ENCODE measurements at places on chromosomes 12 and 14.

- no peak for DNase-seq
These were observed 39.6 kb downstream of the CCDC85C start for GRCh38 chr14:99564256-99564925.

- no peak for DNase-seq
These were observed 6.2 kb downstream of the TNFAIP2 start for GRCh38 chr14:103129301-103130016.

- no peak for DNase-seq
These were observed 4.6 kb downstream of the MARCHF9 start for GRCh38 chr12:57759360-57759980.

DNA sequence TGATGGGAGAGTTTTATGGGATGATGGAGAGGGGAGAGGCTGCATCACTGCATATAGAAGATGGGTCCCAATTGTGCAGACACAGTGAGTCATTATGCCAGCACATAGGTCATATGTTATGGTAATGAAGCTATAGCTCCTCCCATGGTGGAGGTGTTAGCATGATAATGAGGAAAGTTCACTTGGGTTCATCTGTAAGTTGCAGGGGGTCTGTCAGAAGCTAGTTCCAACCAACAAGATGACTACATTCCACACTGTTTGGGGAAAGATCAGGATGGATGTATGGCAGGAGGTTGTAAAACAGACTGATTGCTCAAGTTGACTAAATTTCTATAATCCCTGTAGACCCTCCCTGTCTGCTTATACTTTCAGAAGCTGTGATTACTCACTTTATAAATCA, 561.3 kb downstream of the C12orf50 start:
- DNase-seq: no peak

DNA sequence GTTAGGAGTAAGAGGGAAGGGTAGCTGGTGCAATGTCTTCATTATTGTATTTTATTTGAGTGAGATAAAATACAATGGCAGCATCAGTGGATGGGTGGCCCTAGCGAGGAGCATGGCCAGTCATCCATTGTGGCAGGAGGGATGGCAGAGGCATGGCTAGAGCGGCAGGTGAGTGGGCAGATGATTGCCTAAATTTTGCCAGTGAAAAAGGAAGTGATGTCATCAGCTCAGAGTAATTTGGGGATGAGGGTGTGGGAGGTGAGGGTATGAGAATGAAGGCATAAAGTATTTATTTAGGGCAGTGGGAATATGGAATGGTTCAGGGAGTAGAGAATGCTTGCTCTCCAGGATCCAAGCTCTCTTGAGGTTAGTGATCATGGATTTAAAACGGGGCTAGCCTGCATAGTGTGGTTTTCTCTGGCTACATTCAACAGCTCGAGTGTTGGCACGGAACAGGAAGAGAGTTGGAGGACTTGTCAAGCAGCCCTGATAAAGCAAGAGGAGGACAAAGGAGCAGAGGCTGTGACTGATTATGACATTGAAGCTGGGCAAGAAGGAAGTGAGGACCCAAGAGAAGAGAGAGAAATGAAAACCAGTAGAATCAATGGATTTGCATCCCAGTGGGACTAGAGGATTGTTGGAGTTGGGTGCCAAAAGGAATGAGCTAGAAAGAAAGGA, 18.7 kb upstream of the SERPINA6 start:
- no peak for DNase-seq

DNA sequence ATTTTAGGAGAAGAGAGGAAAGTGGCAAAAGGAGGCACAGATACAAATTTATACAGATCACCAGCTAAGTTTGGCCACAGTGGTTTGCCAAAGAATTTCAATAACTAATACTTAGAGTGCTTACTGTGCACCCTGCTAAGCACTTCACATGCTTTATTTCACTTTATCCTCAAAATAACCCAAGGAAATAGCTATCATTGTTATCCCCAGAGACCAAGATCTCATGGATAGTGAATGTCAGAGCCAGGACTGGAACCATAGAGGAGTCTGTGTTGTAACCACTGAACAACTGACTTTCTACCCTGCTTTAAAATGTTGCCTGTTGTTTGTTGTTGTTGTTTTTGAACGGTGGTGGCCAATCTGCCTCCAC, 1.3 kb upstream of the TCP11L2 start:
- no peak for DNase-seq

- DNase-seq: no peak
These were observed 4.3 kb upstream of the PPP2R5C start for GRCh38 chr14:101757064-101757838.

DNA sequence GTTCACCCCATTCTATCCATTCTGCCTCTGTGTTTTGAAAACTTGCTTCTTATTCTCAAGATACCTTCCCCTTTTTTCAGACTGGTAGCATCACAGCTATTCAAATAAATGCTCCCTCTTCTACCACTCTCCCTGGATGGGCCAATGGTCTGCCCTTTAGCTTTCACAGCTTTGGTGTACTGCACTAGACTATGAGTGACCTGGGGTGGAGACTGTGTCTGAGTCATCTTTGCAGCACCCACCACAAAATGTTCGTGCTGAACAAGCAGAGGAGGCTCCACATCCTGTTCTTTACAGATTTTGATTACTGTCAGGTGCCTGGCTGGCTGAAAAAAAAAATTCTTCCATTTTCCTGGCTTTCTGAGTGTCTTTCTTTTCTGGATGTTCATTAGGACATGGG, 1104.1 kb upstream of the TMEM132C start:
- peak; percentile 18 for DNase-seq

GRCh38 chr12:131456301-131457027, 254.4 kb upstream of the SFSWAP start:
- no peak for DNase-seq

DNA sequence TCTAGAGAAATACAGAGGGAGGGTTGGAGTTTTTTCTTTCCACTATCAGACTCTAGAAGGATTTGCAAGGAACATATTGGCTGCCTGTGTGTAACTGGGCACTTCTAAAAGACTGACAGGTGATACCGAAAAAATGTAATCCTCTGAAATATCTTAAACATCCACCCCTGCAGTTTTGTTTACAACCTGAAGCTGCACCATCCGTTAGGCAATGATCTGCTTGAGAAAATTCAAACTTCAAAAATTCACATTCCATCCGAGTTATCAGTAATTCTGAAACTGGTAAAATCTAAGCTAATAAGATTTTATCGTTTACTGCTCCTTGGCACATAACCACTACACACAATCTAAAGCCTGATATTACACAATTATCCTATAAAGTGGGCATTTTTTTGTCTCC, 528.6 kb downstream of the FUT8 start:
- no peak for DNase-seq

DNA sequence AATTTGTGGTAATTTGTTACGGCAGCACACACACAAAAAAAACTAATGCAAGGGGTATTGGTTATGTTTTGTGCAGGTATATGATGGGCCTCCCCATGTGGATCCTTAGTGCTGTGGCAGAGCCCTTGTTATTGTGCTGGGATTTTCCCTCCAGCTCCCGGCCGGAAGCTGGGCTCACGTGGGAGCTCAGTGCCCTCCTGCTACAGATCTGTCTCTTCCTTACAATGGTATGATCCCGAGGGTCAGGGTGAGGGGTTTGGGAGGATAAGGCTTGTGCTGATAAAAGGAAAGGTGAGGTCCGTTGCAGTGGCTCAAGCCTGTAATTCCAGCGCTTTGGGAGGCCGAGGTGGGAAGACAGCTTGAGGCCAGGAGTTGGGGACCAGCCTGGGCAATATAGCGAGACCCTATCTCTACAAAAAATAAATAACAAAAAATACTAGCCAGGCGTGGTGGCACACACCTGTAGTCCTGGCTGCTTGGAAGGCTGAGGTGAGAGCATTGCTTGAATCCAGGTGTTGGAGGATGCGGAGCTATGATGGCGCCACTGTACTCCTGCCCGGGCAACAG, 861 bp upstream of the SLC48A1 start:
- DNase-seq: no peak

GRCh38 chr12:13913371-13913770, 68.0 kb downstream of the GRIN2B start:
- DNase-seq: no peak

DNA sequence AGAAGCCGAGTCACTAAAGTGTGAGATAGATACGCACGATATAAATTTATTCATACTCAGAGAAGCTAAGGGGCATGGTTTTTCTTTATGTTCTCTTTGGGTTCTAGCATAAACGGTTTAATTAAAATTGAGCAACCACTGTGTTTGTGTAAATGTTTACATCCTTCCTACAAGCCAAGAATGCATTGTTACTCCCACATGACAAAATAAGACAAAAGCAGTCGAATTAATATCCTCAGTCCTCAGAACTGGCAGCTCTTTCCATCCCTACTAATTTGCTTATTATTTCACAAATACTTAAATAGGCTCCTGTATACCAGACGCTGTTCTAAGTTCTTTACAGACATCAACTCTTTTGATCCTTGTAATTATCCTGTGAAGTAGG, 32.0 kb downstream of the SSPN start:
- no peak for DNase-seq

- DNase-seq: no peak
These were observed 311.2 kb downstream of the SEC23A start for GRCh38 chr14:38791862-38792261.

- no peak for DNase-seq
These were observed 85.7 kb downstream of the AKAP6 start for GRCh38 chr14:32414808-32415255.

DNA sequence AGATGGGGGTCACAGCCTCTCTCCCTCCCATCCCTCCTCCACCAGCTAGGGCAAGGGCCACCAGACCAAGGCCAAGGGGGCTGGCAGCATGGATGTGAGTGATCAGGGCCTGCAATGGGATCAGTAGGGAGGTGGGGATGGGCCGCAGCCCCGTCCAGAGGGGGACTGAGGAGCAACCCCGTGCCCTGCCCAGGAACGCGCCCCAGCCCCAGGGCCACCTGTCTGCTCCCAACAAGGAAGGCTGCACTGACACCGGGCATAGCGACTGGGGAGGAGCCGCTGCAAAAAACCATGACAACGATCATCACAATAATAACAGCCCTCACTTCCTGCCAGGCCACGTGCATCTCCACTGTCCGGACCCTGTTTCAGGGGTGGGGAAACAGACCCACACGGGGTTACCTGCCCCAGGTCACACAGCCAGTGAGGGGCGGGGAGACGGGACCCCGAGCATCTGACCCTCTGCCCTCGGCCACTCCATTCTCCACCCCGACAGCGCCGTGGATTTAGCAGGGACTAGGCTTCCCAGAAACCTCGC, 24.3 kb downstream of the NCOR2 start:
- DNase-seq: no peak

- no peak for DNase-seq
These were observed 287.5 kb downstream of the FOXN3 start for GRCh38 chr14:89129570-89129969.

- no peak for DNase-seq
These were observed 677 bp downstream of the NOS1 start for GRCh38 chr12:117360551-117361346.

GRCh38 chr12:58105225-58106119, 164.1 kb downstream of the ATP23 start:
- no peak for DNase-seq

DNA sequence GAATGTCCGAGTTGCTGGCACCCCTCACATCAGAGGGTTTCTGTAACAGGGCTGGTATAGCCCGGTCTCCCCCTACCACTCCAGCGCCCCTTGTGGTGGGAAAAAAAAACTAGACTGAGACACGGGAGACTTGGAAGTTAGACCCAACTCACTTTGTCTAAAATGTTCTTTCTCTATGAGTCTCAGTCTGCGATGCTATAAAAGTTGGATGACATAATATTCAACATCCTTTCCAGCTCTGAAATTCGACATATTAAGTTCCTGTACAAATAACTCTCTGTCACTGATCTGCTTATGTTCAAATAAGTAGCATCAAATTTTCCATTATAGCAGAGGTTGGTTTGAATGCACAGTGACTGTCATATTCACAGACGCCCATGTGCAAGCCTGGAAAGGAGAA, 25.7 kb upstream of the TC2N start:
- no peak for DNase-seq

- no peak for DNase-seq
These were observed 810.8 kb upstream of the ATXN7L3B start for GRCh38 chr12:73726881-73727280.

DNA sequence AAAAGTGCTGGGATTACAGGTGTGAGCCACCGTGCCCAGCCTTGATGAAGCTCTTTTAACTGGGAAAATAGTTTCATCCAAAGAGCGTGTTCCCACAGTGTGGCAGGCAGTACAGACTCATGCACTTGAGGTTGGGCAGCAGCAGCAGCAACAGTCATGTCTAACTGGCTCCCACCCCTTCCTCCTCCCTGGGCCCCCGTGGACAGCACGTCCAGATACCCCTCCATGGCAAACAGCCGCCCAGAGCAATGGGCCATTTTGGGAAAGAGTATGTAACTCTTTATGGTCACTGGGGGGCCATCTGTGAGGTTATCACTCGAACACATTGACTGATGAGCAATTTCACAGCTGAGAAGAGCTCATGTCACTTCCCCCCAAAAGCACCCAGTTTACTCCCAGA, 279.1 kb upstream of the NOS1 start:
- no peak for DNase-seq

DNA sequence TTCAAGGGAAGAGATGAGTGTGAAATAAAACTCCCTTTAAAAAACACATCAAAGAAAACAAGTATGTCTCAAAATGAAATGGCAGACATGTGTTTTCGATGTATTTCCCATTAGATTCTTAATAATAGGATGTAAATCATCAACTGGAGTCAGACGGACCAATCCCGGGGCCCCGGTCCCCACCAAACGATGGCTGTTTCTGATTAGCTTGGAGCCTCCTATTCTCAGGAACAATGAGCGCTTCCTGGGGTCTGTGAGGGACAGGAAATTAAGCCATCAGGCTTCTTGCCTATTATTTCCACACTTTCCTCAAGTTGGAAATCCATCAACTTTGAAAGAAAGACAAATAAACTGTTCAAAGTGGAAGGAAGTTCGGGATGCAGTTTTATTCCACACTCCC, 179.4 kb downstream of the EFCAB11 start:
- no peak for DNase-seq

DNA sequence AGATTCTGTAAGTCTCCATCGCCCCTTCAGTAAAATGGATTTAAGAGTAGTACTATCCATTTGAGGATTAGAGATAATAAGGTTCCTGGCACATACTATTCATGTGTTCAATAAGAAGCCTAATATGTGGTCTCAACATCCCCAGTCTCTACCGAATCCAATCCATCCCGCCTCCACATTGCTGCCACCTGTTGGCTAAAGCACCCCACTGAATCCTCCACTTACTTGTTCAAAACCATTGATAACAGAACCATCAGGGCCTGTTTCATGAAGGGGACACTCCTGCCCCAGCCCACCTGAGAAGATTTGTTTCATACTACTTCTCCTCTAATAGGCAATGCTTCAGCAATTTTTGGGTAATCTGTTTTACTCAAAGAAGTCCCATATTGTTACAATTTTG, 147.5 kb downstream of the SLC2A13 start:
- no peak for DNase-seq

GRCh38 chr12:111010916-111011657, 90.7 kb upstream of the MYL2 start:
- no peak for DNase-seq

DNA sequence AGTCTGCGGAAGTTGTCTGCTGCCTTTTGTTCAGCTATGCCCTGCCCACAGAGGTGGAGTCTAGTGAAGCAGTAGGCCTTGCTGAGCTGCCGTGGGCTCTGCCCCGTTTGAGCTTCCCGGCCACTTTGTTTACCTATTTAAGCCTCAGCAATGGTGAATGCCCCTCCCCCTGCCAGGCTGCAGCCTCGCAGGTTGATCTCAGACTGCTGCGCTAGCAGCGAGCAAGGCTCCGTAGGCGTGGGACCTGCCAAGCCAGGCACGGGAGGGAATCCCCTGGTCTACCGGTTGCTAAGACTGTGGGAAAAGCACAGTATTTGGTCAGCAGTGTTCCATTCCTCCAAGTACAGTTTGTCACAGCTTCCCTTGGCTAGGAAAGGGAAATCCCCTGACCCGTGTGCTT, 143.6 kb downstream of the DYRK2 start:
- no peak for DNase-seq
